WTC11 (cell line): ENCODE measurements at places on chromosomes 4 and X. TPM values are rescaled to one million over a fixed set of nuclear protein-coding genes. Genes with fewer than 3 reads are reported as not detected.

DNA sequence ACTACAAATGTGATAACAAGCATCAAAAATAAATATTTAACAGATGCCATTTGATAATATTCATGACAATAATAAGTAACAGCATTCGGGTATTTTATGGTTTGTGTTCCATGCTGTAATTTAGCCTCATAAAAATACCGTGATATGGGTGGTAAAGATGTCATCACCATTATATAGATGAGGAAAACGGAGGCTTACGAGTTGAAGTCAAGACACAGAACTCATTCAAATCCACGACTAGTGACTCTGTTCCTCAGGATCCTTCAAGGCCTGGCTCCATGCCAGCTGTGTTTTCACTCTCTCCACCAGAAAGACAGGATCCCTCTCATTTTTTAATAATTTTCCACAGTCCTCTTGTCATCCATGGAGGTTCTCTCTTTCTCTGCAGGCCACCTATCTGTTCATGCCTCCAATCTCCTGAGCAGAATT is 94.5 kb downstream of the APBB2 start:
- H3K4me3 ChIP-seq = no peak overlapping the region
- peaks cover 36% of the 10 kb centered on the region for H3K4me1 ChIP-seq
- DNase-seq = no peak
- peaks cover 13% of the 10 kb centered on the region for H3K36me3 ChIP-seq

DNA sequence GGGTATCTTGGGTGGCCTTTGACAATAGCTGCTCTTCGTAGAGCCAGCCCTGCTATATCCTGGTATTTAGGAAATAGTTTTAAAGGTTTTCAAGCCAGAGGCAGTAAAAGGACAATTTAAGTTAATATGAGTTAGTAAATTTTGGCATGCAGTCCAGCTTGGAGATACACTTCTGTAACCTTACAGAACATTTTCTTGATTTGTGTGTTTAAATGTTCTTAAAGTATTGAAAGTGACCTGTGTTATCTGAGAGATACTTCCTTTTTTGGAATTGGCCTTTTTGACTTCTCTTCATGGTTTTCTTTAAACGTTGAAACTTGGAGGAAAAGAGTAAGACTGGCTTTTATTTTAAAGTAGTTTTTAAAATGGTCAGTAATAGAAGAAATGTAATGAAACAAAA is 25.5 kb downstream of the PDLIM5 start:
- no peaks in the 10 kb centered on the region for H3K36me3 ChIP-seq
- H3K4me1 ChIP-seq = peaks cover 55% of the 10 kb centered on the region
- no peak overlapping the region for H3K4me3 ChIP-seq
- no peak for DNase-seq
- H3K27me3 ChIP-seq = no peaks in the 10 kb centered on the region

The PABPC4L gene
- total RNA-seq = 3.6 to 4.1 TPM (median 3.8 TPM) in 3 replicates

The YIPF7 gene
- not detected in 3 replicates for total RNA-seq

GRCh38 chr4:171583790-171584189 is 229.4 kb upstream of the GALNTL6 start:
- peaks cover 21% of the 10 kb centered on the region for H3K4me1 ChIP-seq
- DNase-seq = no peak
- H3K27me3 ChIP-seq = no peaks in the 10 kb centered on the region; the same call in 1 of the 2 replicates
